ENCODE measurements at places on chromosomes 11 and 22.

GRCh38 chr11:106989078-106989455 lies 29.2 kb downstream of the GUCY1A2 start:
- DNase-seq, result no peak

DNA sequence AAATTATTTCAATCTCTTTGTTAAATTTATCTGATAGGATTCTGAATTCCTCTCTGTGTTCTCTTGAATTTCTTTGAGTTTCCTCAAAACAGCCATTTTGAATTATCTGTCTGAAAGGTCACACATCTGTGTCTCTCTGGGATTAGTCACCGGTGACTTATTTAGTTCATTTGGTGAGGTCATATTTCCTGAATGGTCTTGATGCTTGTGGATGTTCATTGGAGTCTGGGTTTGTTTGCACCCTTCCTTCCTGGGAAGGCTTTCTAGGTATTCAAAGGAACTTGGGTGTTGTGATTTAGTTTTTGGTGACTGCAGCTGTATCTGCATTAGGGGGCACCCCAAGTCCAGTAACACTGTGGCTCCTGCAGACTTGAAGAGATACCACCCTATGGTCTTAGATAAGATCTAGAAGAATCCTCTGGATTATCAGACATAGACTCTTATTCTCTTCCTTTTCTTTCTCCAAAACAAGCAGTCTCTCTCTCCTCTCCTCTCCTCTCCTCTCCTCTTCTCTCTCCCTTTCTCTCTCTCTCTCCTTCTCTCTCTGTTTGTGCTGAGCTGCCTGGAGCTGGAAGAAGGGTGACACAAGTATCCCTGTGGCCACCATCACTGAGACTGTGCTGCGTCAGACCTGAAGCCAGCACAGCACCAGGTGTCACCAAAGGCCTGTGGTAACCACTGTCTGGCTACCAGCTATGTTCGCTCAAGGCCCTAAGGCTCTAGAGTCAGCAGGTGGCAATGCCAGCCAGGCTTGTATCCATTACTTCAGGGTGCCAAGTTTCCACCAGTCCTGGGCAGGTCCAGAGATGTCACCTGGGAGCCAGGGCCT lies 3.3 kb upstream of the HEPN1 start:
- no peak for DNase-seq

DNA sequence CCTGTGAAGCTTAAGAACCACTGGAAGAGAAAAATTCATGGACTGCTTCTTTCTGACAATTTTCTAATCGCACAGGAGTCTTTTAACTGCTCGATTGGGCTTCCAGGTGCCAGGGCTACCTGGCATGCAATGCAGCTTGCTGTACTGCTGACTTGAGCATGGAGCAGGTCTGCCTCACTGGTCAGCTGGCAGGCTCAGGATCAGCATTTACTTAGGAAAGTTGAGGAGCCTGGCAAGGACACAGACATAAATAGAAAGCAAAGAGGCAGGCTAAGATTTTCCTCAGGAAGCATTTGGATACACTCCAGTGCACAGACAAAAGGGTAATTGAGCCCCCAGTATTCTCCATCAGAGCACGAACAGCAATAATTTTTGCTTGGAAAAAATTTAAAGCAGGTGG lies 163.5 kb downstream of the CSNK2A3 start:
- no peak for DNase-seq

DNA sequence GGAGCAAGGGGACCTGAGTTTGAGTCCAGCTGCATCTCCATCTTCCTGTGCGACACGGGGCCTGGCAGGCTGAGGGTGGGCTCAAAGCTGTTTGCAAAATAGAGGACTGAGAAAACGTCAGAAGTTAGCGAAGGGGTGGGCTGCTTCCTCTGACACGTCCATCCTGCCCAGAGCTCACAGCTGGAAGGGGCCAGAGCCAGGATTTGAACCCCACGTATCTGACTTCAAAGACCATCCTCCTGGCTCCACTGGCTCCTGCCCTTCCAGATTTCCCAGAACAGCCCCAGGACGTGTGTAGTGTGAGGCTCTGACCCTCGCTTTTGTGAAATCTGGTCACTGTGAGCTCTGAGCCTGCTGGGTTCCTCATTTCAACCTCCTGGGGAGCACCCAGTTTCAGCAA lies 56.3 kb downstream of the CD82 start:
- no peak for DNase-seq

DNA sequence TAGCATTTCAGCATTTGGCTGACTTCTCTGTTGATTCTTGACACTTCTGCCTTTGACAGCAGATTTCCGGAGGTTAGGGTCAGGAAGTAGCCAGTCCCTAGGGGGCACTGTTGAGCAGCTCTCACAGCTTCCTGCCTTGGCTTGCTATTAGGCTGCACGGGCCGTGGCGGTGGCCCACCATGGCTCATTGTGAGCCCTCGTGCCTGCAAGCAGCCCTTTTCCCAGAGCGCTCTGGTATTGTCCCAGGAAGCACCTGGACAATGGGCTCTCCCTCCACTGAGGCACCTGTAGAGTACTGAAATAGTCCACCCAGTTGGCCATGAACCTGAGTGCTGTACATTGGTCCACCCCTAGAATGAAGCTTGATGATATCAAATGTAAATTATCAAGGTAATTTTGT lies 100.2 kb upstream of the GAL start:
- DNase-seq, result peak; percentile 59

- DNase-seq, result no peak
These were observed 585.4 kb downstream of the SOX6 start for GRCh38 chr11:15770798-15771414.

DNA sequence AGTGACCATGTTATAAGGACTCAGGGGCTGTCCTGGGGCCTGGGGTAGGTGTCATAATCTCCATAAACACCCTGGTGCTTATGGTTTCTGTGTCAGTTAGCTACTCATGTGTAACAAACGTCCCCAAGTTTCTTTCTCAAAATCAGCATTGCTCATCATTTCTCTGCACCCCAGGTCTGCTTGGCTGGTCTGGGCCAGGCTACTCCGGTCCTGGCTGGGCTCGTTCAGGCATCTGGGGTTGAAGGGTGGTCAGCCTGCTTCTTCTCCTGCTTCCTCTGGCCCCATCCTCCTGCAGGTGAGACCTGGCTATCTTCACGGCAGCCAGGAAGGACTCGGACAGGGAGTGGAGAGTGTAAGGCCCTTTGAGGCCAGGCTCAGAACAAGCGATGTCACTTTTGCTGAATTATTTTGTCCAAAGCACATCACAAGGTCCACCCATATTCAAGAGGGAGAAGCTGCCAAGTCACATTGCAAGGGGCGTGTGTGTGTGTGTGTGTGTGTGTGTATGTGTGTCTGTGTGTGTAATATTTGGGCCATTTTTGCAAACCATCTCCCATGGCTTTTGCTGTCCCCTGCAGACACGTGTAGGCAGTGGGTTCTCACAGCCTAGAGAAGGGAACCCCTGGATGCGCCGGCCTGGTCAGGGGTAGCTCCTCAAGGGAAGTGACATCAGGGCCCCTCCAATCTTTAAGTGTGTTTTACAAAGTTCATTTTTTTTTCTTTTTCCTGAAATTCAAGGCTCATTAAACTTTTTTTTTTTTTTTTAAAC lies 535.8 kb downstream of the TBC1D22A start:
- DNase-seq, result no peak

DNA sequence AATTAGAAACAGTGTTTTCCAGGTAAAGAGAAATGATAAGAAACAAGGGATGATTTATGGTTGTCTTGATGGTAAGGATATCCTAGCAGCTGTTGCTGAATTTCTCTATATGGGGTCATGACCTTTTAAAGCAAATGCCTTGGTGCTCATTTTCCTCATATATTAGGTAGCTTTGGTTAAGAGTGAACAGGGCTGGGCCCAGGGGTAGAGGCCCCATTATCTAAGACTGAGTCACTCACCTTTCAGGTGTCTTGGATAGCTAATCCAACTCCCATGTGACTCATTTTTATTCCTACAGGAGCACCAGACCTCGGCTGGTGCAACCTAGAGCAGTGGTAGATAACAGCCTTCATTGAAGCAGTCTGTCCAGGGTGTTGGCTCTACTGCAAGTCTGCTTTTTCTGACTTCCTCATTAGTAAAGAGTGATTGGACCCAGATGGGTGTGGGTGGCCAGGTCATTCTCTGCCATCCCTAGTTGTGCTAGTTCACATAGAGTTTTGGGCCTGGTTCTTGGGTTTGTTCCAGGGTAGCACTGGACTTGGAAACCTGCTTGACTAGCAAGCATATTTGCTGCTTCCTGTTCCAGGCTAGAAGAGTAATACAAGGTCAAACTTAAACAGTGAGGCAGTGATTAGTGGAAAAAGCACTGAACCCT lies 37.4 kb downstream of the CTNND1 start:
- no peak for DNase-seq

DNA sequence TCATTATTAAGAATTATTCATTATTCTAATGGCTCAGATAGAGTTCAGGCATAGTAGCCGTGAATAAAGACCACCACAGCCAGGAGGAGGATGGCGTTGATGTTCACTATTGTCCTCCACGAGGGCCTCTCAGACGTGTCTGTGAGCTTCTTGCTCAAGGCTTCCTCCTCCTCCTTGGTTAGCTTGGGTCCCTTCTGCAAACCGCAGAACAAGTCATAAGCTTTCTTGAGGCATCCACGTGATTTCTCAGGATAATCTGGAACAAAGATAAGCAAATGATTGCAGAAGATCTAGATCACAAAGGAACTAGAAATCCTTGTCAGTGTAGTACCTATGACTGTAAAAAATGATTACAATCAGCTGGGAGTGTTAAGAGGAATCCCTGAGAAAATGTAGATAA lies 13.6 kb upstream of the RFPL2 start:
- no peak for DNase-seq

- DNase-seq, result no peak
These were observed 115.9 kb downstream of the RAB38 start for GRCh38 chr11:88059326-88059725.

GRCh38 chr22:48945621-48946458 lies 881.8 kb downstream of the BRD1 start:
- DNase-seq, result no peak

DNA sequence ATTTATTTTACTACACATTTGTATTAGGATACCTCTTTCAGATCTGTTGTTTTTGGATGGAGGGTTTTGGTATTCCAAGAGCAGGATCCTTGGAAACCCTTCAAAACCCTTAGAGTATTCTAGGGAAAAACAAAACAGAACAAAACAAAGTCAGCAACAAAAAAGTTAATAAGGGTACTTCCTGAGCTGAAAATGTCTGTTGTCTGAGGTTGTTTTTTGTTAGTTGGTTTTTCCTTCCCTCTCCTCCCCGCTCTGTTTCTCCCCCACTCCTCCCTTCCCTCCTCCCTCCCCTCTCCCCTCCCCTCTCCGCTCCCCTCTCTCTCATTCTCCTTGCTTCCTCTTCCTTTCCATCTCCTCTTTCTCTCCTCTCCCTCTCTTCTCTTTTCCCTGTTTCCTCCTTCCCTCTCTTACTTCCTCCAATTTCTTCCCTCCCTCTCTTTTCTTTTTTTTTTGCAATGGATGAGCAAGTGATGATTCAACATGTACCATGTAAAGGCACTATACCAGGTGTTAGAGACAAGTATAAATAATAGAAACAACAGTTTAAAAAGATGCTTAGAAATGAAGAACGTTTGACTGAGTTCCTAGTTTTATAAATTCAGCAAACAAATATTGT lies 160.6 kb downstream of the TMEM135 start:
- DNase-seq, result no peak

GRCh38 chr22:42281706-42282251 lies 11.3 kb upstream of the TCF20 start:
- DNase-seq, result no peak

- DNase-seq, result no peak
These were observed 68.7 kb downstream of the PPFIBP2 start for GRCh38 chr11:7582338-7582985.

DNA sequence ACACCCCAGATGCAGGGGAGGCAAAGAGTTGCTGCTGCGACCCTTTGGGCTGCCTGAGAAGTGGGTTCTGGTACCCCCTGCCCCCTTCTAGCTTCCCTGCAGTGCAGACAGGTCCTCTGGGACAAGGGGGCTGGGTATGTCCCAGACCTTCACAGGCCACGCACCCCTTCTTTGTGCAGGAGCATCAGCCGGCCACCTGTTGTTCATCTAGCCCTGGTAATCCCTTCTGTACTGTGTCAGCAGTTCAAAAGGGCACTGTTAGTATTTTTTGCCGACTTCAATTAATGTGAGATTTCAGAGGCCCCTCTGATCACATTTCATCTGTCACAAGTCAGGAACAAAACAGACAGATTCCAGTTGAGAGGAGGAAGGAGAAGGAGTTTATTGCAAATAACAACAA lies 49.9 kb downstream of the ALX4 start:
- DNase-seq, result no peak

DNA sequence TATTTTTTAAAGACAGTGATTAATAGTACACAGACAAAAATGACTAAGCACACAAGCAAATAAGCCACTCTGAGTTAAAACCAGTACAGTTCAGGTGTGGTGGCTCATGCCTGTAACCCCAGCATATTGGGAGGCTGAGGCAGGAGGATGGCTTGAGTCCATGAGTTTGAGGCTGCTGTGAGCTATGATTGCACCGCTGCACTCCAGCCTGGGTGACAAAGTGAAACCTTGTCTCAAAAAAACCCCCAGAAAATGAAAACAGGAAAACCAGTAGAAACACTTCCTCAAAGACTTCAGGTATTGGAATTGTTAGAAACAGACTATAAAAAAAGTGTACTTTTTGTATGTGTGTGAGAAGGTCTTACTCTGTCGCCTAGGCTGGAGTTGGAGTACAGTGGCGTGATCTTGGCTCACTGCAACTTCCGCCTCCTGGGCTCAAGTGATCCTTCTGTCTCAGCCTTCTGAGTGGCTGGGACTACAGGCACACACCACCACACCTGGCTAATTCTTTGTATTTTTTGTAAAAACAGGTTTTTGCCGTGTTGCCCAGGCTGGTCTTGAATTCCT lies 33.0 kb downstream of the PPP6R2 start:
- no peak for DNase-seq
